ENCODE measurements at places on chromosomes 11 and 22.

- no peak for DNase-seq
These were observed 6.8 kb downstream of the CABP7 start for GRCh38 chr22:29726512-29727130.

DNA sequence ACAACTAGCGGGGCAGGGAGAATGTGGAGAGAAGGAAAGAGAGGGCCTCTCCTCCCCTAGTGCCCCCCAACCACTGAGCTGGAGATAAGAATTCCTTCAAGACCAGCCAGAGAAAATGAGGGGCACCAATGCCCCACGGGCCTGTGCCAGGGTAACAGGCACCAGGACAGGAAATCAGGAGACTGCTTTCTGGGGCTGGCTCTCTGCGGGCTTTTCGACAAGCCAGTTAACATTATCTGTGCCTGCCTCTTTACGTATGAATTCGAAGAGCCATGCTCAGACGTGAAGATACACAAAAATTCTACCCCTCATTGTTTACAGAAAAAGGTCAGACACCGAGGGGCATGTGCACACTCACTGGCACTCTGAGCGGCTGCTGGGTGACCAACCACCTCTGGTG lies 52.1 kb downstream of the MYH9 start:
- DNase-seq = no peak

DNA sequence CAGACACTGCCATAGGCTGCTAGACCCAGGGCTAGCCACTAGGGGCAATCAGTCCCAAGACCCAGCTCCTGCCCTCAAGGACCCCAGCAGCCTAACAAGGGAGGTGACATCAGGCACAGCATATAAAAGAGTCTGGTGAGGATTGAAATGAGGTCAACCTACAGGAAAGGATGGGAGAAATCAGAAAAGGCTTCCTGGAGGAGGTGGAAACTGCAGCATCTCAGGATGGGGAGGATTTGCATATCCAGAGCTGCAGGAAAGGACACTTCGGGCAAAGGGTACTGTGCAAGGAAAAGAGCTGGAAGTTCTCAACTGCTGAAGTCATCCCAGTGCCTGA lies 2.9 kb upstream of the ARFGAP2 start:
- DNase-seq = peak; percentile 4

GRCh38 chr22:28009272-28009827 lies 90.3 kb upstream of the PITPNB start:
- peak; percentile 37 for DNase-seq

- peak; percentile 36 for DNase-seq
These were observed 98.0 kb upstream of the ASPHD2 start for GRCh38 chr22:26330971-26331625.

DNA sequence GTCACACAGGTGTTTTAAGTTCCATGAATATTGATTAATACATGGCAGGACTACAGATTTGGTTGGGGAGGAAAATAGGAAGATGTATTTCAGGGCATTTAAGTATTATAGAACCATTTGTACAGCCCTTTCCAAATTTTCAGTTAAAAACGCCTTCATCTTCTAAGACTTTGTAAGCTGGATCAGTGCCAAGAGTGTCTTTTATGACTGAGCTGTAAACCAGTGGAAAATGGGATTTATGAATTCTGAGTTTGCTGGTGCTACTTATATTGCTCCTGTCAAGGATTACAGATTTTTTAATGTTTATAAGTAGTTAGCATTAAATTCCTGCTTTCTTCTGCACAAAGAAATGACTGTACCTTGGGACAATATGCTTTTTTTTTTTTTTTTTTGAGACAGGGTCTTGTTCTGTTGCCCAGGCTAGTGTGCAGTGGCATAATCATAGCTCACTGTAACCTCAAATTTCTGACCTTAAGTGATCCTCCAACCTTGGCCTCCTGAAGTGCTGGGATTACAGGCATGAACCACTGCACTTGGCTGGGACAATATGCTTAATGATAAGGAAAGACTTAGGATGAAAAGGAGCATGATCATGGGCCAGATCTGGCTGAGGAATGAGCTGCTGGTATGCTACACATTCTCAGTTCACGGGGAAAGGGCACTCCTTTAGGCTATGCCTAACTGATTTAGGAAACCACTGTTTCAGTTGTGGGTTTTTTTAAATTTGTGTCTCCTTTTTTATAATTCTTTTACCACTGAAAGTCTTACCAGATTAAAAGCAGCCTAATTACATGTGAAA lies 113.6 kb upstream of the MTNR1B start:
- DNase-seq = no peak

GRCh38 chr11:134999590-134999989 lies 587.5 kb upstream of the B3GAT1 start:
- DNase-seq = no peak

DNA sequence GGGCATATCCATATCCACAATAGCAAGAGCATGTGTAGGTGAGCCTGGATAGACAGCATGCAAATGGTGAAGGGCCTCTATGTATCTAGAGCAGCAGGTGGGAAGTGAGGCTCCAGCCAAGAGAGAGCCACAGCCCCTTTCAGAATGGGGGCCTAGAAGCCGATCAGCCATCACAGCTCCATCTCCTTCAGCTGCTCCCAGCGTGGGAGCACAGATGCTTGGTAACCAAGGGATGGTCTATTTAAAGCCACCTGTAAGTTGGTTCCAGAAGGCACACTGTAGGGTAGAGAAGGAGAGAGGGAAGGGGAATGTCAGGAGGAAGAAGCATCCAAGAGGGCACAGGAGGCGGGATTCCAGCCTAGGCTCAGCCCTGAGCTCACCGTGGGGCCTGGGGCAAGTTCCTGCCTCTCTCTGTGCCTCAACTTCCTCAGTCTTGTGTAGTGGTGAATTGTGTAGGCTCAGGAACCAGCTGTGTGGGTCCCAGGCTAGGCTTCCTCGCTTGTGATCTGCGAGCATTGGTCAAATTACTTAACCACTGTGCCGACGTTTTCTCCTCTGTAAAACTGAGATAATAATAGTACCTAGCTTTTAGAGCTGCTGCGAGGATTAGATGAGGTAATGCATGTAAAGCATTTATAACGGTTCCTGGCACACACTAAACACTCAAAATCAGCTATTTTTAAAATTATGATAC lies 122.9 kb upstream of the NAV2 start:
- DNase-seq = no peak

GRCh38 chr22:45499746-45500145 lies 2.9 kb upstream of the FBLN1 start:
- DNase-seq = no peak
